ENCODE measurements at places on chromosomes 5 and 9. TPM values are rescaled to one million over a fixed set of nuclear protein-coding genes. Genes with fewer than 3 reads are reported as not detected.

RABGAP1 gene
- total RNA-seq, result 40.6 TPM

C9orf50 gene
- not detected for total RNA-seq

TAF11L5 gene
- not detected for total RNA-seq

- no peak for DNase-seq
Observed at GRCh38 chr5:68054638-68055037, 160.9 kb upstream of the PIK3R1 start.

DNA sequence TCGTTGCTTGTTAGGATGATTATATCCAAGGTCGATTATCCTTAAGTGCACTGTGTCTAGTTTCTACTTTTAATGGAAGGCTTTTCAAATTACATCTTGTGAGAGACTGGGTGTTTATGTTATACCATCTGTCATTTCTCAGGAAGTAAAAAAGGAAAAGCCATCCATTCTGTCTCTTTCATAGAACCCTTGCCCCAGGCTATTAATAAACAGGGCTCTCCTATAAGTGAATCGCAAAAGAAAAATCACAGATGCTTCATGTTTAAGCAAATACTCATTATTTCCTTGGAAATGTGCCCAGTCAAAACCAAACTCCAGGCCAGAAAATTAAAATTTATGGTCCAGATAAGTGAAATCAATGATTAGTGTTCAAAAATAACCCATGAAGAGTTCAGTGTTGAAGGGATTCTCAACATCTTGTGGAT, 58.1 kb downstream of the STARD4 start:
- no peak for DNase-seq

DNA sequence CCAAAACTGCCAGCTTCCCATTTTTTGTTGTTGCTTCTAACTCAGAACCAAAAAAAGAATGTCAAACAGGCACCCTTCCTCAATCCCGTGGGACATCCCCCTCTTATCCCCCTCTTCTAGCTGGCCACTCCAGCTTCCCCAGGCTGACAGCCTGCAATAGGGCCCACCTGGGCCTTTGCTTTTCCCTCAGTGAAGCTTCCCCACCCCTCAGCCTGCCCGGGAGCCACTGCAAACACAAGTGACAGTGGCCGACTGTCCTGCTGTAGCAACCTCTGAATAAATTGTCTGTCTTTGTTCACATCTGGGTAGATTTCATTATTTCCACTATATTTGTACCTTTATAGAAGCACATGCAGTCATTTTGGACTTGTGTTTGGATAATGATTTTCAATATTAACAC, 245.3 kb downstream of the GADD45G start:
- DNase-seq, result no peak
